Muscle of leg (tissue), 16 donors: ENCODE measurements at places on chromosomes 7 and 10. TPM values are rescaled to one million over a fixed set of nuclear protein-coding genes. Genes with fewer than 3 reads are reported as not detected.

GRCh38 chr10:32548208-32548607 is 102.3 kb downstream of the CCDC7 start:
- DNase-seq = no peak

DNA sequence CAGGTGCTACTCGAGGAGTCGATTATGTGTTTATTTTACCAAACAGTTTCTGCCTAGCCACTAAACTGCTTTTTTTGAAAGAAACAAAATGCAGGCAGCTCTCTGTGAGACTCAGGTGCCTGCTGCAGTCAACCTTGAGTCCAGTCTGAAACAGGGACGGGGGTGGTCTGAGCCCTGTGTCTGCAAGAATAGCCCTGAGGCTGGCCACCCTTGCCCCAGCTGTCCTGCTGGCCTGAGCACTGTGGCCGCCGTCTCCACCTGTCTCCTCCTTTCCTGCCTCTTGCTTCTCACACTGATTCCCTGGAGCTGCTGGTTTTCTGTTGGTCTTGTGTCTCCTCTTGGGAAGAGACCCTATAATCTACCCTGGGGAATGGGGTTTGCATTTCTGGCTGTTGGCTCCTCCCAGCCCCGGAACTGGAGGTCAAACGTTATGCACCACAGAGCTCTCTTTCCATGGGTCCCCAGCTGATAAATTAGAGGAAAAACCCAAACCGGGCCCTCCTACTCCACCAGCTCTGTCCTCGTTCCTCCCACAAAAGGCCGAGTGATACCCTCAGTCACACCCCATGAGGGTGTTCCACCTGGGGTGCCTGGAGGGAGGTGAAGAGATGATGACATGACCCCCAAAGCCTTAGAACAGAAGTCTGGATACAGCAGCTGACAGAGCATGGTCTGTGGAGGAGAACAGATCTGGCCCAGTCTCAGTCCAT is 15.0 kb upstream of the SLC18A3 start:
- no peak for DNase-seq

- DNase-seq = no peak
Measured at GRCh38 chr10:93064874-93065660, 4.5 kb downstream of the CYP26C1 start.

DNA sequence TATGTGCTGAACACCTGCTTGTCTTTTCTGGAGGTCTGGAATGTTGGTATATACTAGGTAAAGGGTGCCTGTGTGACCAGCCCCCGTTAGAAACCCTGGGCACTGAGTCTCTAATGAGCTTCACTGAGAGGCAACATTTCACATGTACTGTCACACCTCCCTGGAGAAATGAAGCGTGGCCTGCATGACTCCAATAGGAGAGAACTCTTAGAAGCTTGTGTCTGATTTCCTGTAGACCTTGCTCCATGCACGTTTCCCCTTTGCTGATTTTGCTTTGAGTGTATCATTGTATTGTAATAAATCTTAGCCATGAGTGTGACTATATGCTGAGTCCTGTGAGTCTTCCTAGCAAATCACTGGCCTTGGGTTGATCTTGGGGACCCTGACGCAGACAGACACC is 82.8 kb downstream of the PPP1R3C start:
- no peak for DNase-seq

DNA sequence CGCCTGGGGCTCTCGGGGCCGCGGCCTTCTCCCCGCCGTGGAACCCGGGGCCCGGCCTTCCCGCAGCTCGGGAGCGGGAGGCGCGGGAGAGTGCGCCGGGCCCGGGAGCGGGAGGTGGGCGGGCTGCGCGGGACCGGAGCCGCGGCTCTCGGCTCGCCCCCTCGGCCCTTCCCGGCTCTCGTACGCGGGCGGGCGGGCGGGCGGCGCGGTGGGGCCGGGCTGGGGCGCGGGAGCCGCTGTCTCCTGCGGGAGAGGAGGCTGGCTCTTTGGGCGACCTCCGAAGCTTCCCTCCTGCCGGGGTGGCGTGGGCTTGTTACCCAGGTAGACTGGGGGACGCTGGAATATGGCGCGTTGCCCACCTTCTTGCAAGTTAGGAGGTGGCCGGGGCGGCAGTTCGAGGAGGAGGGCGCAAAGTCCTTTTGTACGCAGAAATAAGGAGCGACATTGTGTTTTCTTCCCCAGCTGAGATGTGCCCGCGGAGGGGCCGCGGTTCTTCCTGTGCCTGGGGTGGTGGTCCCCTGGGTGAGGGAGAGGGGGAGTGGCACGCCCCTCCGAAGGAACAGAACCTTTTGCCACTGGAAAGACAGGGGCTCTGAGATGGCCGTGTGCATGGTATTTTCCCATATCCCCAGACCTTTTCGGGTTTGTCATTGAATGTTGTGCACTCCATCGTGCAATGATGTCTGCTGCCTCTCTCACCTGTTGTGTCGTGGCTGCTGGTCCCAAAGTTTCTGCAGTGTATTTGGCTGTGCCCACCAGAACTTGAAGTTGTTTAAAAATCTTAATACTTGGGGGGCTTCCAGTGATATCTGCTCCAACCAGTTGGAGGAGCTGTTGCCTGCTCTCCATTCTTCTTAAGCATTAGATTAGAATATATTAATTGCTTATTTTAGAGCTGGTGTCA is 844 bp downstream of the NRF1 start:
- DNase-seq = peak; percentile 71

- DNase-seq = no peak
Measured at GRCh38 chr7:101133621-101134398, 6.9 kb downstream of the SERPINE1 start.

- no peak for DNase-seq
Measured at GRCh38 chr7:50649259-50649885, 84.2 kb upstream of the DDC start.

GPRIN2 gene
- 0.13 TPM for total RNA-seq

TRDMT1 gene
- 8.7 TPM for total RNA-seq

DPP6 gene
- 4.1 TPM for total RNA-seq

RSU1 gene
- 73.8 TPM for total RNA-seq

DNA2 gene
- total RNA-seq = 9.0 TPM
